ENCODE measurements at places on chromosomes 2 and 18.

GRCh38 chr2:158045362-158045761 lies 56.3 kb upstream of the UPP2 start:
- no peak for DNase-seq

DNA sequence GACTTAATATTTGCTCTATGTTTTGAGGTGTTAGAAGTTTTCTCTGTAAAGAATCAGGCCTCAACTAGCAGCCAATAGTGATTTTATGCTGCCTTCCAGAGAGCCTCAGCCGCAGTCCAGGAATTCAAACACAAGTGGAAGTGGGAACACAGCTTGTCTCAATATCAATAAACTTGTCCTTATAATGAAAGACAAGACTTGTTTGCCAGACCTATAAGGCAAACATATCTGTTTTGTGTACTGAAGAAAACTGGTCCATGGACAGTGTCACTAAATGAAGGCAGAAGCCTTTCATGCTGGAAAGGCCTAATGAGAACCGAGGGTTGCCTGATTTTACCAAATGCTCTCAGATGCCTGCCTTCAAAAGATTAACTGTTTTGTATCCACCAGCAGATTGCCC lies 182.2 kb downstream of the EPHA4 start:
- no peak for DNase-seq

- no peak for DNase-seq
These were observed 11.2 kb downstream of the ARID5A start for GRCh38 chr2:96547731-96548171.

DNA sequence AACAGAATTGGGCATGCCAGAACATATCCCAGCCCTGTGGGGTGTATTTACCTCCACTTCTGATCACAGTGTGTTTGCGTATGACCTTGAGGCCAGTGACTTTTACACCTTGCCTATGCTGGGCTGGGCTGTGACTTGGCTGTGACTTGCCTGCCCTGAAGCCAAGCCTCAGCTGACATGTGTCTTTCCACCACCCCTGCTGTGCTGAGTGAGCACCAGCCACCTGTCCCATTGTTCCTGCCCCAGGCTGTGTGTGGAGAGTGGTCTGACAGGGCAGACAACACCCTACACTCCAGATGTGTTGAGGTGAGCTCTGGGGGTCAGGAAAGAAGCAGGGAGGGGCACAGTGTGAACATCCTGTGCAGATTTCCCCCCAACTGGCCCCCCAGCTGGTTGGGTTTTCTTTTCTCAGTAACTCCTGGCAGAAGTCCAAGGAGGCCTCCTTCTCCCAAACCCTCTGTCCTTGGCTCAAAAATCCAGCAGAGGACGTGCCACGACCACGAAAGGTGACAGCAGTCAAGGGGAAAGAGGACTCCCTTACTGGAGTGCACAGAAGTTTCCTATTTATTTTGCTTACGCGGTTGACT lies 5.1 kb upstream of the STEAP3 start:
- no peak for DNase-seq

DNA sequence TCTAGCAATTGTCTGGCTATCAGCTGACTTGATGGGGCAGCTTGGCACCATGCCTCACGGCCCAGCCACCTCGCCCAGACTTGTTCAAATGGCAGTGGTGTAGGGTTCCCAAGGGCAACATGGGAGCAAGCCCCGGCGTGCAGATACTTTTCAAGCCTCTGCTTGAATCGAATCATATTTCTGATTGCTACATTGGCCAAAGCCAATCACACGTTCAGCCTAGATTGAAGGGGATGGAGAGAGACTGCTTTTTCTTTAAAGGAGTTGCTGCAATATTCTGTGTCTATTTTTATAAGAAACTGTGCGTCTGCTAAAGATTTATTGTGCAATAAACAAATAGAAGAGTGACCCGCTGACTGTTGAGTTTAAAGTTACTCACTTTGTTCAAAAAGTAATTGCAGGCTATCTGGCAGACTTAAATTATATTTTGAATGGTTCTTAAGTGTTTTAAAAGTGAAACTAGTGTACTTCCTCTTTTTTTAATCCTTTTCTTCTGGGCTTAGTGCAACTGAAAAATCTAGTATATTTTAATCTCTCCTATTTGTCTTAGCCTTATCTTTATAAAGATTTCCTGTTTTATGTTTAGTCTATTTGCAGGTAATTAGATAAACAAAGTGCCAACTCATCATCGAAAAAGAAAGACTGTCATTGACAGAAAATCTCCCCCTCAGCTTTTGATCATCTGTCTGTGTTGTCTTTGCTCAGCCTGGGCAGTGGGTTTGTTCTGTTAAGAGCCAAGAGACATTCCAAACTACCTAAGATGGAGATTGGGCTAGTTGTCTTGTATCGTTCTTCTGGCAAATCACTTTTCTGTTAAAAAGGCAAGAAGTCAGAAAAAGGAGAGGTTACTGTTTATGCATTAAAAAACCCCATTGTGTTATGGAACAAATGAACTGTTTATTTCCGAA lies 156.1 kb downstream of the TPGS2 start:
- no peak for DNase-seq

DNA sequence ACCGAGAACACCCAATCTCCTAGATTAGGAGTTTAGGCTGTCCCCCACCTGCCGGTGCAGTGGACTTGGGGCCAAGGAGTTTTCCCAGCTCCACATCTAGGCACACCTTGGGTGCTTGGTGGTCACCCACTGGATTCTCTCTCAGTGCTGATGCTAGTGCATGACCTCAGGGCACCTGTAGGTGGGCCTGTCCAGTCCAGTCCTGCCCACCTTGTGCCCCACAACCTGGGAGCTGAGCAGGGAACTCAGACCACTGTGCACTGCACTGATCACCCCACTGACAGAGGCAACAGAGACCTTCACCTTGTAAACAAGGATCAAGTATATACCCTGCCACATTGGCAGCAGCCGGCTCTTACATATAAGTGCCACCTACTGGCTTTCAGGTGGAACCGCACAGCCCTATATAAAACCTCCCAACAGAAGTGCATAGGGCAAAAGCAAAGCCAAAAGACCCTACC lies 12.7 kb upstream of the CDH19 start:
- no peak for DNase-seq

DNA sequence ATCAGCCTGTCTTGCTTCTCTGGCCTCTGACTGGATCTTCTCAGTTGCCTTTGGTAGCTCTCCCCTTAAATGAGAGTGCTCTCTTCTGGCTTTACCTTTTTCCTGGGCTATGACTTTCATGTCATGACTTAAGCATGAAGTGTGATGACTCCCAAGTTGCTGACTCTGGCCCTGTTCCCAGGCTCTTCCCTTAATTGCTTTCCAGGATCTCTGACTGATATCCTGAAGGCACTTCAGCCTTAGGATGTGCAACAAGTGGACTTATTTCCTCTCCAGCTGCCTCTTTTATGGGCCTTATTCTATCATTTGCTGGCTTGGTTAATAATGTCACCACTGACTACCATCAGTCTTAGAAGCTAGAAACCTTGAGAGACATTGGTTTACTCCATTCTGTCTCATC lies 17.4 kb downstream of the SEMA4F start:
- no peak for DNase-seq

GRCh38 chr18:3793545-3793944 lies 343.6 kb downstream of the TGIF1 start:
- no peak for DNase-seq

DNA sequence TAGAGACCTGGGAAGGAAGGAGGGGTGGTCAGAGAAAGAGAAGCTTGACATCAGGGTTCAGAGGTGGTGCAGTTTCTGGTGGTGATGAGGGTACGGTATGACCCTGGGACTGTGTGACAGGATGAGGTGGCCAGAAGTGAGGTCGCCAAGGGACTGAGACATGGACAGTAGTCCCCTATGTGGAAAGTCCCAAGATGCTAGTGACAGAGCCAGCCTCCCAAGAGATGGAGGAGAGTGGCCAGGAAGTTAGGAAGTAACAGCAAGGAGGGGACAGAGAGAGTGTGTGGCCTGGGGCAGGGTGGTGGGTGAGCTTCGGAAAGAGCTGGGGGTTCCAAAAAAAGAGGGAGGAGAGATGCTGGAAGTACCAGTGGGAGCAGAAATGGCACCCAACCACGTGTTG lies 66.0 kb downstream of the SMAD7 start:
- DNase-seq: no peak

DNA sequence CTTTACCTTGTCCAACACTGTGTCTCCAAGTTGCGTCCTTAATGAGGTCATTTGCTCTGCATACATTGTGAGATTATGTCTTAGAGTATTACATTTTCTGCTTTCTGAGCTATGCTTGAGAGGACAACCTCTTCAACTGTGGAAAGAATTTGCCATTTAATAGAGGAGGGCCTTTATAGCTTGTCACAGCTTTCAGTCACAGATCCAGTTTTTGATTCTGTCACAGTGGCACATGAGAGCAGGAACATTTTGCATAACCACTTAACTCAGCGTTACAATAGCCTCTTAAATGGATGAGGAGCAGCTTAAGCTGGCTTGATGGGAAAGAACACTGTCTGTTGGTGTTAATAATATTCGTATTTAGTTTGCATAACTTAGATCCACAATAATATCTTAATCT lies 63.0 kb downstream of the RHBDD1 start:
- DNase-seq: no peak

DNA sequence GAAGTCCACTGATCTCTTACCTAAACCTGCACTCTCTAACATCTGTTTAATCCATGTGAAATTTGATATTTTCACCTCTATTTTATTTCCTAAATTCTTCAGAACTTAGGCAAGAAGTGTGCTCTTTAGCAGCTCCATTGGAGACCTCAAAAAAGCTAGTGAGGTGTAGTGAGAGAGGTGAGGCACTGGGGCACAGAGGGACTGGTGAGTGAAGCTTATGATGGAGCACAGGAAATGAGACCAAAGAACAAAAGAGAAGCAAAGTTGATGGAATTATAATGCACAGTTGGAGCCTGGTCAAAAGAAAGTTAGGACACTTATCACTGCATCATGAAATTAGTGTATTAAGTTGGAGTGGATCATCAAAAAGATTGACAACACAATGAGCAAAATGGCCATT lies 1050.7 kb upstream of the NRXN1 start:
- no peak for DNase-seq

DNA sequence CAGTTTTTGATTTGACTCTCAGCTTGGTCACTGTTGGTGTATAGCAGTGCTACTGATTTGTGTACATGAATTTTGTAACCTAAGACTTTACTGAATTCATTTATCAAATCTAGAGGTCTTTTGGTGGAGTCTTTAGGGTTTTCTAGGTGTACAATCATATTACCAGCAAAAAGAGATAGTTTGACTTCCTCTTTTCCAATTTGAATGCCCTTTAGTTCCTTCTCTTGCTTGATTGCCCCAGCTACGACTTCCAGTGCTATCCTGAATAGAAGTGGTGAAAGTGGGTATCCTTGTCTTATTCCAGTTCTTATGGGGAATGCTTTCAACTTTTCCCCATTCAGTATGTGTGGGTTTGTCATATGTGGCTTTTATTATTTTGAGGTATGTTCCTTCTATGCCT lies 312.9 kb upstream of the REV1 start:
- DNase-seq: no peak

- no peak for DNase-seq
These were observed 18.1 kb downstream of the VIL1 start for GRCh38 chr2:218436992-218437391.

DNA sequence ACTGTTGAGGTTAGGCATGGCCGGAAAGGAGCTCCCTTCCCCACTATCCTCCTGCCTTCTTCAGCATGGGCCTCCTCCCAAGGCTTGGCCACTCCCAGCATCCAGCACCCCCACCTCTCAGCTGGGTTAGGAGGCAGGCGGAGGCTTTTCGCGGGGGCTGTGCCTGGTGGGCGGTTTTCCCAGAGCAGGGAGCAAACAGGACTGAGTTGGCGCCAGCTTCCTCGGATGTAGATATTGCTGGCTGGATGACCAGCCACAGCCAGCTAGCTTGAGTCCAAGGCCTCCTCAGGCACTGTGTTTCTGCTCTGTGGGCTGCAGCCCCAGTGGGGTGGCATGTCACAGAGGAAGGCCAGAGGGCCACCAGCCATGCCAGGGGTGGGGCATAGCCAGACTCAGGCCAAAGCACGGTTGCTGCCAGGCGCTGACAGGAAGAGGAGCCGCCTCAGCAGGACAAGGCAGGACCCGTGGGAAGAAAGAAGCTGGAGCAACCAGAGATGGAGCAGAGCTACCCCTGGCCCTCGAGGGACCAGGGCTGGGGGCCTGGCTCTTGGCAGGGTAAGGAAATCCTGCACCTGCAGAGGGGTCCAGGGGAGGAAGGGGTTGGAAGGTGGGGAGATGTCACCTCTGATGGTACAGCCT lies at the start of gene TCF23:
TCF23 (plus strand) TSS at position 204 of the 639 bp plus-strand sequence; CDS start at position 334, 130 bp downstream.
- DNase-seq: no peak

- no peak for DNase-seq
These were observed 4.0 kb downstream of the SLC14A2 start for GRCh38 chr18:45619062-45619825.

- DNase-seq: no peak
These were observed 164.1 kb downstream of the GLI2 start for GRCh38 chr2:120899771-120900170.

- DNase-seq: no peak
These were observed 60.9 kb upstream of the KLHL29 start for GRCh38 chr2:23323917-23324680.

DNA sequence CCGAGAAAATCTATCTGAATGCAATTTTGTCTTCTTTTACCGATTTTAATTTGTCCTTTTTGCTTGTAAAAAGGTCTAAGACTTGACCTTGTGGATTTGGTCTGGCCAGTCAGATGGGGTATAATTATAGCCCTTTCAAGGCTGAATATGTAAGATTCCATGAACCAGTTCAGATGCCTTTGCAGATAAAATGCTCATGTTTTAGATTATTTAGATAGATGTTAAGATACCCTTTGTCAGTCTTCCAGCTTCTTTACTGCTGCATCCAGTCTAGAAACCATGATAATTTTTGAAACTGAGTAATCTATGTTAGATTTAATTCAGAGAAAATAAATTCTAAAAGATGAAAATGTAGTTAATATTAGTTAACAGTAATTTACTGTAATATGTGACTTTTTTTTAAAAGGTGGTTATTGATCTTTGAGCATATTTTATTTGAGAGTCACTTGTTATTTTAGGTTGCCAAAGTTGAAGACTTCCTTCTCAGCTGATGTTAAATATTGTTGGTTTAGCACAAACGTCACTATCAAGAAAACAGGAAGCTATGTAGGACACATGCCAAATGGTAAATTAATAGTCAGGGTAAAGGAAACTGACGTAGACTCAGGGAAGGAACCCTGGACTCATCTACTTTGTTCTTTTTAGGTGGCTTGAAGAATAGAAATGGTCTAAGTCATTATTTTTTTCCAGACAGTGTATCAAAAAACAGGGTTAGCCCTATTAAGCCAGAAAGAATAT lies 29.8 kb downstream of the BABAM2 start:
- no peak for DNase-seq

- no peak for DNase-seq
These were observed 33.7 kb downstream of the MRPL33 start for GRCh38 chr2:27805180-27805579.

DNA sequence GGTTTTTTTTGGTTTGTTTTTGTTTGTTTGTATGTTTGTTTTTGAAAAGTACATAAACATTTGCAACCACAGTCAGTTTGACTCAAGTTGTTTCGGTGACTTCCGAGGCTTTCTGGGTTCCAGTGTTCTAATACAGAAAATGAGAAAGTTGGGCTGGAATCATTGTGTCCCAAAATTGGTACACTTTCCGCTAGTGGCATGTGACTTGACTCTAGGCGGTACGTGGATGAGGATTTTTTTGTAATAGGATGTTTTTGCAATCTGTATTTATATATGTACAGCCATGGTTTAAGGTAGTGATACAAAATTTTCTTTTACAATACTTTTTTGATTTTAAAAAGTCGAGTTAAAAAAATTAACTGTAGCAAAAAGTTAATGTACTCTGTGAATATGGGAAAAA lies 1.7 kb downstream of the MFF start:
- DNase-seq: no peak

- no peak for DNase-seq
These were observed 136.4 kb downstream of the LRP2 start for GRCh38 chr2:169225906-169226305.
